ENCODE measurements at places on chromosomes 2 and 18.

DNA sequence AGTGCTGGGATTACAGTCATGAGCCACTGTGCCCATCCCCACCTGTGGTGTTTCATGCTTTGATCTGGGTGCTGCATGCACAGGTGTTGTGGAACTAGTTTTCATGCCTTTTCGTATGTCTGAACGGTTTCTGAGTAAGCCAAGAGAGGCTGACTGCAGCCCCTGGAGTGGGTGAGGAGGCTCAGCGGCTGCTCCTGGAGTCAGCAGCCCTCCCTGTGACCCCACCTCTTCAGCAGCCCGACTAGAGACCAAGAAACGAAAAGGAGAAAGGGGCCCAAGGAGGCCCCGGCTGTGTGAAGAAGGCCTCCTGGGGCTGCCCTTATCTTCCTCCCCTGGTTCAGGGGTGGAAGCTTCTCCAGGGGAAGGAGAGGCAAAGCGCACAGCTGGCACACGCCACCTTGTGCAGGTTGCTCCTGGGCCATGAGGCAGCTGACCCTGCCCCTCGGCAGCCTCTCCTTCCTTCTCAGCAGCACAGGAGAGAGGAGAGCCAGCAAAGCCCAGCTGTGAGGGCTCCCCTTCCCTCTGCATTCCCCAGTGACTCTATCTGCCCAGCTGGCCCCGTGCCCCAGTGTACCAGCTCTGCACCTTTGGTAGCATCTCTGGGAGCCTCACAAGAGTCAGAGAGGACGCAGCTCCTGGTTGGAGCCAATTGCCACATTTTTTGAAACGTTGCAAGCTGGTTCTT lies 182.5 kb upstream of the HS6ST1 start:
- no peak for DNase-seq

- DNase-seq: no peak
Observed at GRCh38 chr2:236464140-236464539, 105.5 kb upstream of the ACKR3 start.

DNA sequence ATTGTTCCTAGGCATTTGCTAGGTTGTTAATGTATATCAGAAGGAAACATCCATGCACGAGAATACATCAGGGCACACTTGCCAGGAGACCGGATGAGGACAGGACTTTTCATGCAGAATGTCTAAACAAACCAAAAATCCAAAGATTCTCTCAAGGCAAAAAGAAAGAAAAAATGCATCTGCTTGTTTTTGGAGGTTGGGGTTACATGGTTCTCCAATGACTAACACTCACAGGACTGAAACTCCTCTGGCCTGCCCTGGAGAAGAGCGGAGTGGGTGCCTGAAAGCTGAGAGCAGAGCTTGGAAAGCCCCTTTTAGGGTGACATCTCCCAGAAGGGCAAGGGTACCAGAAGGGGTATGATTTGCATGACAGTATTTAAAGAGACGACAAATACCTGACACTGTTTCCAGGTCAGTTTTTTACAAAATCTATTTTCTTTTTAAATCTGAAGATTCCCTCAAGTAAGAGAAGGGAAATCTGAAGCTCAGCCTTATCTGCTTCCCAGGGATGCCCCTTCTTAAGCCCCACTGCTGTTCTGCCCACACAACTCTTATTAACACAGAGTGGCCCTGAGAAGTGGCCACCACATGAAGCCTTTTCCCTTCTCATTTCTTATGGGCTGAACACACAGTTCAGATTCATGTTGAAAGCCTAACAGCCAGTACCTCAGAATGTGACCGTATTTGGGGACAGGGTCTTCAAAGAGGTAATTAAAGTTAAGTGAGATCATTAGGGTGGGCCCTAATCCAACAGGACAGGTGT lies 216.4 kb downstream of the STK39 start:
- no peak for DNase-seq

DNA sequence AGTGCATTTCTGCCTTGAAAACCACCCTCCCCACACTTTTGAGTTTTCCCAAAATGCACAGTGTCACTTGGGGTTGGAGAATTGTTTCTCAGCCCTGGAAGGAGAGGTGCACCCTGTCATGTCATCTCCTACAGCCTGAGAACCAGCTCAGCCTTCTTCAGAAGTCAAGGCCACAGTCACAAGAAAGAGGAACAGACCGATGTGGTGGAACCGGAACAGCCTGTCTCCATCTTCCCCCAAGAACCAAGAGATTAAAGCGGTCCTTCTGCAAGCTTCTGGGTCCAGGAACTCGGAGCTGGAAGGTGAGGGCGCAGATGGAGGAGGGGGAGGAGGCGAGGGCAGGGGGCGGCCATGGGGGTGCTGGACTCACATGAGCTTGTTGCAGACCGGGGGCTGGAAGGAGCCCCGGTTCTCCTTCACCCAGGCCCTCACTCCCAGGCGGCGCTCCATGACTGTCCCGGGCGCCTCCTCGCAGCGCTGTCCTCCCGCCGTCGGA lies 248 bp downstream of the HAAO start:
- no peak for DNase-seq

Data from stimulated activated CD8-positive, alpha-beta memory T cell treated with anti-CD3 and anti-CD28 coated beads, Interleukin-7, amount 100 ng/mL, for 24 hours (primary cell).